ENCODE measurements at places on chromosomes 7 and 10. TPM values are rescaled to one million over a fixed set of nuclear protein-coding genes. Genes with fewer than 3 reads are reported as not detected.

Gene ABCB1
- 2.3 TPM for total RNA-seq

Gene HYAL4
- total RNA-seq, result not detected

Gene TBX20
- total RNA-seq, result not detected

Gene CUBN
- 3.7 TPM for total RNA-seq

Gene STOX1
- 0.39 TPM for total RNA-seq

Gene AASS
- 34.2 TPM for total RNA-seq

Gene OR2A7
- total RNA-seq, result 1.5 TPM

Gene SPDYE2
- total RNA-seq, result not detected

Gene IFIT3
- total RNA-seq, result 14.2 TPM

Gene HEPACAM2
- not detected for total RNA-seq

Gene OR6B1
- not detected for total RNA-seq

Gene OPN4
- total RNA-seq, result 0.36 TPM

Gene ZNF32
- 22.0 TPM for total RNA-seq

Gene EN2
- not detected for total RNA-seq

Gene NACAD
- total RNA-seq, result 10.0 TPM

Gene CNPY1
- not detected for total RNA-seq

Gene SMKR1
- total RNA-seq, result not detected

Gene NUTM2D
- total RNA-seq, result 2.7 TPM

Gene SLC13A4
- 1.7 TPM for total RNA-seq

Gene KCNIP2
- total RNA-seq, result 9.0 TPM

Gene FGL2
- total RNA-seq, result 208 TPM

Gene VENTX
- 4.0 TPM for total RNA-seq

Gene LBX1
- total RNA-seq, result not detected

Gene IDI2
- total RNA-seq, result not detected

Data from aorta (tissue), 5 donors.